Stimulated activated CD4-positive, alpha-beta T cell treated with anti-CD3 and anti-CD28 coated beads, Interleukin-1b, Interleukin-23, amount 100 ng/mL, for 48 hours (primary cell): ENCODE measurements at places on chromosomes 6 and 20.

DNA sequence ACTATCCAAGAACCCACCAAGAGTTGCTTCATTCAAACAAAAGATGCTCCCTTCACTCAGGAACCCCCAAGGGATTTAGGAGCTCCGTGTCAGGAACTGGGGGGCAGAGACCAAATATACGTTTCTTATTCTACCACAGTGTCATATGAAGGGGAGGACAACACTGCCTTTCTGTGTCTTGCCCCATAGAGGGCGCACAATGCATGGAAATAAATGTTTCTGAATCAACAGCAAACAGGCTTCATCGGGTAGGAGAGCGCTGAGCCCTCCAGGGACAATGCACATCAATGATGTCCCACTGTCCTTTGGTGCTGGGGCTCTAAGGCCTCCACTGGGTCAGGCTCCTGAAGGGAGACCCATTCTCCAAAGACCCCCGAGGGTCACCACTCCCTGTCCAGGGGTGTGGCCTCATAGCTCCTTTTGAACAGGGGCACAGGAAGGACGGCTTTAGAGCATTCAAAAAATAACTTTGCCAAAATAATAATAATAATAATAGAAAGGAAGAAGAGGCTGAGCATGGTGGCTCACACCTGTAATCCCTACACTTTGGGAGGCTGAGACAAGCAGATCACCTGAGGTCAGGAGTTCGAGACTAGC, 31.1 kb downstream of the PLG start:
- DNase-seq = peak; percentile 15

- DNase-seq = no peak
These were observed 59.4 kb upstream of the CCDC167 start for GRCh38 chr6:37559050-37559449.

- no peak for DNase-seq
These were observed at the start of gene ADGRF1 for GRCh38 chr6:47042275-47042791. Gene ADGRF1 (minus strand): TSS chr6:47042332. CDS start chr6:47029061, 13,271 bp downstream.

GRCh38 chr6:121430514-121431460, 4.7 kb upstream of the GJA1 start:
- no peak for DNase-seq

DNA sequence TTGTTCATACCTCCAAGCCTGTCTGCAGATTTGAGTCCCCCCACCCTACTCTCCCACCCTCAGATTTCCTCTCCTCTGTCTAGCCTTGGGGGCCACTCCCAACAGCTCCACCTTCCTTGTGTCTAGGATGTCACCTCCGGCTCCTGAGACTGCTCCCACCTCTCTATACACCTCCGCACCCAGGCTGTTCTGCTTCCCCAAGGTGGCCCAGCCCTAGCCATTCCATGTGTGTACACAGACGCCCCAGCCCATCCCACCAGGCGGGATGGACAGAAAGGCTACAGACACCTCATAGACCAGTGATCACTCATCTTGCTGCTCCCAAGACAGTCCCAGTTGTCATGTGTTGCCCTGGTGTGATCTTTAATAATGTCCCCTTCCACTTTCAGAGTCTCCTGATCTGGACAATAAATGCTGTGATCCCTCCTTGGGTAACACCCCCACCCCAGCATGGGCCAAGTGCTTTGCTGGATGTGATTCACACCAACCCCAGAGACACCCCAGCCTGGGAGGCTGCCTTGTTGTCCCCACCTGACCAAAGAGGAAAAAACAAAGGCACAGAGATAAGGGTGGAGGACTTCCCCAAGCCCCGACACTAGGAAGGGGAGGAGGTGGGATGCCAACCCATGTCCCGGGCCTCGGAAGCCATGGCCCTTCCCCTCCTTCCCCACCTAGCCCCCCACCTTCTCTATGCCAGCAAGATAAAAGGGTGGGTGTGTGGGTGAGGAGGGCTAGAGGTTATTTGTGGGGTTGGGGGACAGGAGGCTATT, 36.1 kb downstream of the MDFI start:
- no peak for DNase-seq
